ENCODE measurements at places on chromosomes 5 and 9. TPM values are rescaled to one million over a fixed set of nuclear protein-coding genes. Genes with fewer than 3 reads are reported as not detected.

GRCh38 chr5:90410178-90410762 lies 714 bp upstream of the CETN3 start:
- no peak for ATAC-seq

GRCh38 chr9:18756712-18757125 lies 276.3 kb downstream of the SAXO1 start:
- no peak for ATAC-seq

GRCh38 chr9:113911850-113912557 lies 35.9 kb downstream of the ZNF618 start:
- ATAC-seq, result no peak

DNA sequence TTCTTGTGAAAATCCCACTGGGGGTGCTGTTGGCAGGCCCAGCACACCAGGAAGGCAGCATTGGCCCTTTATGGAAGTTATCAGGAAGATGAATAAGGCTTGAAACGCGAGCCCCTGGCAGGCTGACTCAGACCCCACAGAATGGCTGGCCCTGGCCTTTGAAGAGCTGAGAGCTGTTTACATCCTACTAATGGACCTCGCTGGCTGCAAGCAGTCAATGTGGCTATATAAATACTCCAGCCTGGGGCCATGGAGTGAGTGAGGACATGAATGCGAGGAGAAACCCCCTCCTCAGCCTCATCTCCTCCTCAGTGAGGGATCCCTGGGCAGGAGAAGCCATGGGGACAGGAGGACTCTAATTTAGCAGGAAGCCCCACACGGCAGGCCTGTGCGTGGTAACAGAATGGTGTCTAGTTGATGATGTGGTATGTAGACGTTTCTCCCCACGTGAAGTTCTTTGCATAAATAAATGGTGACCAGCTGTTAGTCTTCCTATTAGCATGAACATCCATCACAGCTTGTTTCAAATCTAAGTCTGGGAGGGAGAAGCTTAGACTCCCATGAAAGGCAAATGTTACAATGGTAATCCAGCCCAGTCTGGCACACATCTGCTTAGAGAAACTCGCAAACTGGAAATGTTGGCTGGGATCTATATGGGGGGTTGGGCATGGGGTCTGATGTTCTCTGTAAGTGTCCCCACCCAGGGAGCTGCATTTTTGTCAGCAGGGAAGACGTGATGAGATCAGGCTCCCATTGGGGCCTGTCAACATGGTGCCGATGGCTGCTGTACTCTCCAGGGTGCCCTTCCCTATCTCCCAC lies 175.1 kb upstream of the PITX1 start:
- no peak for ATAC-seq

GRCh38 chr9:26856413-26857032 lies 36.1 kb downstream of the CAAP1 start:
- ATAC-seq, result no peak

DNA sequence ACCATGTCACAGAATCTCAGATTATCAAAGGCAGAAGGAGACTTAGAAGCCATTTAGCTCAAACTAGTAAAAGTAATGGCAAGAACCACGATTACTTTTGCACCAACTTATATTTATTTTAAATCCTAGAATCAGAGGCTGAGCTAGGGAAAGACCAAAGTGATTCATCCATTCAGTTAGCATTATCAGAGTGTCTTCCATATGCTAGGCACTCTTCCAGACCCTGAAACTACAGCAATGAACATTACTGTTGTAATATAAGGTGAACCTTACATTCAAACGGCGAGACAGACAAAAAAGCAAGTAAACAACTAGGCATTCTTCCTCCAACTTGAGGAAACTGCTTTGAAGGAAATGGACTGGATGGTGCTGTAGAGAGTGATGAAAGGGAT lies 7.9 kb downstream of the PDE6A start:
- ATAC-seq, result no peak

GRCh38 chr9:34089311-34089710 lies 37.2 kb downstream of the DCAF12 start:
- ATAC-seq, result no peak

DNA sequence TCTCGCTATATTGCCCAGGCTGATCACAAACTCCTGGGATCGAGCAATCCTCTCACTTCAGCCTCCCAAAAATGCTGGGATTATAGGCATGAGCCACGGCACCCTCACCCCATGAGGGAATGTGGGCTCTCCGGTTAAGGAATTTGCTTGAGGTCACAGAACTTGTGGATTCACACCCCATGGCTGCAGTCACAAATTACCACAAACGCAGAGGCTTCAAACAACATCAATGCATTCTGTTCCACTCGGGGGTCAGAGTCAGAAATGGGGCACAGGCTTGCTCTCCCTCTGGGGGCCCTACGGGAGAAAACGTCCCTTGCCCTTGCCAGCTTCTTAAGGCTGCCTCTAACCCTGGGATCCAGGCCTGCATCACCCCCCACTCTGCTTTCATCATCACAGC lies 12.2 kb upstream of the SPINK4 start:
- no peak for ATAC-seq

DNA sequence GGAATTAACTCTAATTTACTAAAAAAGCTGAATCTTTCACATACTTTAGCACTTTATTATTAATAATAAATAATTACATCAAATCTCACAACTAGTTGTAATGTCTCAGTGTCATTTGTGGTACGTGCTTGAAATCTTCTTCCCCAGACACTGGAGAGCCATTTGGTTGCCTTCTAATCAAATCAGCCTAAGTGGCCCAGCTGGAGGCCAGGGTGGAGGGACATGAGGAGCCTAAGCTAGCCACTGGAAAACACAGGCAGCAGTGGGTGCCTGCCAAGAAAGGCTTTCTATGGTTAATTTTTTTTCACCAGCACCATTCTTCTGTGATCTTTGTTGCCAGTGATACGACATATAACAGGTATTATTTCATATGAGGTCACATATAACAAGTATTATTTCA lies 117.0 kb downstream of the ERCC6L2 start:
- no peak for ATAC-seq

The FST gene
- total RNA-seq, result not detected

The GRHPR gene
- total RNA-seq, result 46.4 TPM

The SMIM32 gene
- total RNA-seq, result not detected

The HTR1A gene
- not detected for total RNA-seq

Data from activated T-helper 17 cell treated with anti-CD3 and anti-CD28 coated beads, Interleukin-2, amount 50 U/mL, for 72 hours (primary cell).